CD4-positive, alpha-beta T cell (primary cell): ENCODE measurements at places on chromosomes 7 and 10.

DNA sequence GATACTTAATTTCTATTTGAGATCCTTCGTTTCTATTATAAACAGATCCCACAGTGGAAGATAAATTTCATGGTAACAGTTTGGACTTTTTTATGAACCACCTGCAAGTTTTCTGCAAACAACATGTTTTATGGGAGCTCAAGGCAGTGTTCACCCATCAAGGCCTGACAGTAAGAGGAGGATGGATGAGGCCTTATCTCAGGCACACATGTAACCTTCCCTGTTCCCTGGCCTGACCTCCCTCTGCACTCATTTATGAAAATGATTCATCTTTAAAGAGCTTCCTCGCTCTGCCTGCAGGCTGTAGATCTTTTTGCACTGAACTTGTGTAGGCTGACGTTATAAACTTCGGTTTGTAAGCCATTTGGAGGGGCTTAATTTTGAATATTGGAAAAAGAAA lies 500.1 kb downstream of the GATA3 start:
- no peak for DNase-seq

GRCh38 chr7:83276250-83276649 lies 113.6 kb upstream of the PCLO start:
- DNase-seq = no peak

GRCh38 chr7:92447345-92448204 lies at the start of gene GATAD1:
GATAD1 (plus strand) TSS chr7:92447482; CDS start chr7:92447730, 248 bp downstream.
- peak; percentile 71 for DNase-seq

GRCh38 chr7:73830681-73831583 lies at the start of gene CLDN4:
CLDN4 (plus strand) TSS chr7:73830996; CDS start chr7:73831202, 206 bp downstream.
- no peak for DNase-seq

DNA sequence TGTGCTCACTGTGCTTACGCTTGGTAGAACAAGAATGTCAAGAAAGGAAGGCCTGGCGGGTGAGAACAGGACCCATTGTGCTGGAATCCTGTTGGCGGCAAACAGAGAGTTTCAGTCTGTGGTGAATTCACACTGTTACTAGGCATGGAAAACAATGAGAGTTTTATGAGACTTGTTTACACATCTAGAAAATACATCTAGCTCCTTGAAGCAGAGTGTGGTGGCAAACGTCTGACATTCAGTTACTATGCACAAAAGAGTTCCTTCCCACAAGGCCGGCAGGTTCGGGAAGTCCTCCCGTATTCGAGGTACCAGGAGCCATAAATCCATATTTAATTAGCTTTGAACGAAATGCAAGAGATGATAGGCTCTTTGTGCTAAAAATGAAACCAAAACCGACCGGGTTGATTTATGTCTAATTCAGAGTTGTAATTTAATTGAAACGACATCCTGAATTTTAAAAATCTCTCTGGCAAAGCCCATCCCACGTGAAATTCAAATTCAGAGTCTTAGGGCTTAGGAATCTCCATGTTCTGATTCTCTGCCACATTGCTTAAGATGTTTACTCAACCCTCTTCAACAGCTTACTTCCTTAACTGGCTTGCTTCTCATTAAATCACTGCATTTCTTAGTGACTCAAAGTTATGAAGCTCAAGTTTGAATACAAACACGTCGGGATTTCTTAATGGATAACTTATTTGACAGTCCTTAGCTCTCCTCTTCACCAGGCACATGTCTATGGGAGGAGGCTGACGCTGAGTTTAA lies 299.9 kb upstream of the PITRM1 start:
- no peak for DNase-seq

- DNase-seq = no peak
These were observed 19.5 kb downstream of the TCF7L2 start for GRCh38 chr10:112969542-112969941.

DNA sequence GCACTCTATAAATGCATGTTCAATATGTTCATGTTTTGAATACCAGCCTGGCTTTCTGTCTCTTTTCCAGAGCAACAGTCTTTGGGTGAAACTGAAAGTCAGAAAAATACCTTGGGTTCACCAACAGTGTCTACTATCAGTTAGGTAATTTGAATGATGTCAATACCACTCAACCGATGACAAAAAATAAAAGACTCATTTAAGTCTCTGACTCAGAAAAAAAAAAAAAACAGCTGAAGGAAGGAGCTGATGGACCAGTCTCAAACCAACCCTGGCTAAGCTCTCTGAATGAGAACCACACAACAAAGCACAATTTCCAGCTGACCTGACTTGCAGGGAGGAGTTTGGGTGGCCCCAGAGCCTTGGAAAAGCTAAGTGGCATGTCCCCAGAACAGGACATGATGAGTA lies 42.5 kb downstream of the ABLIM1 start:
- no peak for DNase-seq

DNA sequence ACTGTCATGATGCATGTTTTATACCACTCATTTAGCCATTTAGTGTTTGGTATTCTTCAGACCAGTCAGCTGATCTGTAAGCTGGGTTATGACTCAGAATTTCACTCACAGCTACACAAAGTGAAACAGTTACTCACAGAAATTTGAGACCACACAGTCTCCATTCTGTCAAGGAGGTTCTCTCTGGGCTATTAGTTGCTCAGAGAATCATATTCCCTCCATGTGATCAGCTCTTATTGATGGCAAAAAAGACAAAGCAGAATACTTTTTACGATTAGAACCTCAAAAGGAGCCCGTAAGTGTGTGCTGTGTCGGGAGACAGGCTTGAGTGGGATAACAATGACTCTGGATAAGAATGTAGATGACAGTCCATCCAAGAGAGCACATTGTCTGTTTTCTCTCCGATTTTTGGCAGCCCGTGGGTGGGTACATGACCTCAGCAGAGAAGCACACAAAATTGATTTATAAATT lies 277.6 kb upstream of the SORCS1 start:
- DNase-seq = no peak

GRCh38 chr10:102402512-102402896 lies 7.0 kb downstream of the NFKB2 start:
- DNase-seq = no peak

DNA sequence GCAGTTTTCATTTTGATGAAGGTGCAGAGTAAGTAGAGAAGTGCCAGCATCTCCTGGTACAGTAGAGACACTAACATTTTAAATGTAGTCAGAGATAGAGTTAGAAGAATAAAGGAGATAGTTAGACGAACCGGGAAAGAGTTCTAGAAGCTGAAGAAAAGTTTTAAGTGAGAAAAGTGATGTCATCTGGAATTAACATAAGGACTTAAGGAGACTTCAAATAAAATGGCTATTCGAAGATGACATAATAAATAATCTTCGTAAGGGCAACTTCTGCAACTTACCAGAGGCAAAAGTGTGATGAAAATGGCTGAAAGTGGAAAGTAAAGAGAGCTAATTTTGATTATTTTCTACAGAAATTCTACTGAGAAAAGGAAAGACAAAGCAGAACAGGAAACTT lies 20.4 kb downstream of the GNAT3 start:
- no peak for DNase-seq

- no peak for DNase-seq
These were observed 255.3 kb downstream of the CELF2 start for GRCh38 chr10:11272915-11273389.

DNA sequence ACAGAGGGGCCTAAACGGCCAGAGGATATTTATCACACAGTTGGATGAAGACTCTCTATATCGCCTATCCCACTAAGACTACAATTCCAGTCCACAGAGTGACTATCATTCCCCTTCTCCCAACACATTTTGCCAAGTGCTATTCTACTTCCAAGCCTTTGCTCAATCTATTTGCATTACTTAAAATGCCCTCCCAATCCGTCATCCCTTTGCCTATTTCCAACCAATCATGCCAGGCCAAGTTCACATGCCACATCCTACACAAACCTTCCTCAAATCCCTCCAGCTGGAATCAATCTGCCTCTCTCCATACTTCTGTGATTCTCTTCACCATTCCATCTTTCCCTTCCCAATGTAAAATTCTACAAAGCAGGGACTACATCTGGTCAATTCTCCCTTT lies 38.2 kb downstream of the SMURF1 start:
- DNase-seq = no peak

GRCh38 chr7:36286688-36287087 lies 103.0 kb upstream of the ANLN start:
- no peak for DNase-seq

GRCh38 chr7:55052741-55053427 lies 34.1 kb downstream of the EGFR start:
- no peak for DNase-seq

DNA sequence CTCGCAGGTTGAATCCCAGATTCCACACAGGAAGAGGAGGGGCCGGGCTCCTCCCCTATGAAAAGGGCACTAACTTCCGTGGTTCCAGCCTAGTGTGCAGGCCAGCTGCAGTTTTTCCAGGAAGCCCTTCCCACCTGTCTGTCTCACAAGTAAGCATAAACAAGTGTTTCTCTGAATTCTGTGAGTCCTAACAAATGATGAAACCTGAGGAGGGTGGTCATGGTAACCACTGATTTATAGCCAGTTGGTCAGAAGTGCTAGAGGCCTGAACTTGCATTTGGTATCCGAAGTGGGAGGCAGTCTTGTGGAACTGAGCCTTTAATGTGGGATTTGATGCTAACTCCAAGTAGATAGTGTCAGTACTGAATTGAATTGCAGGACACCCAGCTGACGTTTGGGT lies 54.7 kb upstream of the STEAP4 start:
- DNase-seq = no peak

DNA sequence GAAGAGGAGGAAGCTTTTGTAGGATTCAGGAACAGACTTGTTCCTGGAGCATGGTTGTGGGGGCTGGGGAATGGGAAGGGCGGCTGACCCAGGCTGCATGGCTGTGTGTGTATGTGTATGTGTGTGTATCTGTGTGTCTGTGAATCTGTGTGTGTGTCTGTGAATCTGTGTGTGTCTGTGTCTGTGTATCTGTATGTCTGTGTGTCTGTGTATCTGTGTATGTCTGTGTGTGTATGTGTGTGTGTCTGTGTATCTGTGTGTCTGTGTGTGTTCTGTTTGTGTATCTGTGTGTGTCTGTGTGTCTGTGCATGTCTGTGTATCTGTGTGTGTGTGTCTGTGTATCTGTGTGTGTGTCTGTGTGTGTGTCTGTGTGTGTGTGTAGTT lies 6.6 kb upstream of the STX1A start:
- no peak for DNase-seq

DNA sequence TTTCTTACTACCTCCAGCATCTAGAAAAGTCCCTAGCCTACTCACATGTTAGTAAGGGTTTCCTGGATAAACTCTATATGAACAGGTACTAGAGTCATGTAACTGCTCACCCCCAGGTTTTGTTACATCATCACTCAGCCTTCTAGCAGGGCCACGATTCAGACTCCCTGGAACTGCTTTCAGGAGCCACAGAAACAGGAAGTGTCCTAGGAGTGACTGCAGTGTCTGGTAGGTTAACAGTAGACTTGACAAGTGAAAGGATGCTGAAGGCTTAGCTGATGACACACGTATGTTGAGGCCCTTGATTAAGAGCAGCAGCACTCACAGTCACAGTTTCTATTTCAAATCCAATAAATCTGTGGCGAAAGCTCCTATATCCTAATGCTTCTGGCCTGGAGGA lies 101.2 kb downstream of the DNMBP start:
- no peak for DNase-seq

DNA sequence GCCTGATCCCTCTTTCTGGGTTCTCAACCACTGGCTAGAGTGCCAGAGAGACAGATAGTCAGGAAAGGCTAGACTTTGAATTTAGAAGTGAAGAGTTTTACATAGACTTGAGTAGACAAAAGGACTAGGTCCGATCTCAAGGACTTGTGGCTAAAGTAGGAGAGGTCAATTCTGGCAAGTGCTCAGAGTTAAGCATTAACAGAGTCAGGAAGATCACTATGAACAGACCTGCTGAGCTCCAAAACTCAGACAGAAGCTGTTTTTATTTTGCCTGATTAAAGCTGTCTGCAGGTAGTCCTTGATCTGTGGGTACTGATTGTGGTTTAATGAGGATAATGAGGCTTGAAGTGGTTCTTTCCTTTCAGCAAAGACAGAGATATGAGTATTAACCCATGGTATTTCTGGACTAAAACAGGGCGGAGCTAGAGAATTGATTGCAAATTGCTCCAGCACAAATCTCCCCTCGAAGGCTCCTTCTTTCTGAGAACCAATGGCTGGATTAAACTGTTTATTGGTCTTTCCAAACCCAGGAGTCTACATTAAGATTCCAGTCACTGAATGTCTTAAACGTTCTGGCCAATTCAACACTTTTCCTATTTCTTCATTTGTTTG lies 423.2 kb downstream of the IPMK start:
- DNase-seq = no peak

GRCh38 chr10:124875596-124875995 lies 66.3 kb upstream of the ZRANB1 start:
- DNase-seq = no peak

GRCh38 chr7:132557489-132558044 lies 18.7 kb downstream of the PLXNA4 start:
- no peak for DNase-seq

- no peak for DNase-seq
These were observed 16.7 kb upstream of the MAP3K8 start for GRCh38 chr10:30417301-30417700.

DNA sequence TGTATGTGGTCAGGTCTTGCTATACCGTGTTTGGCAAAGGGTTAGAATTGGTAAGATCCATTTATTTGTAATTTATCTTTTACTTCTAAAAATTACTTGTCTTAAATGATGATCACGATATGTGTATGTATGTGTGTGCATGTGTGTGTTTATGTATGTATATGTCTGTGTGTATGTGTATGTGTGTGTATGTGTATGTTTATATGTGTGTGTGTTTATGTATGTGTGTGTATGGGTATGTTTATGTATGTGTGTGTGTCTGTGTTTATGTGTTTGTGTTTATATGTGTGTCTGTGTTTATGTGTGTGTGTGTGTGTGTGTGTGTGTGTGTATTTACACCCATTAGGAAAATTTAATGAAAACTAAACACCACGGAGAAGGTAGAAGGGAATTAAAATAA lies 176.9 kb upstream of the FZD8 start:
- DNase-seq = no peak

DNA sequence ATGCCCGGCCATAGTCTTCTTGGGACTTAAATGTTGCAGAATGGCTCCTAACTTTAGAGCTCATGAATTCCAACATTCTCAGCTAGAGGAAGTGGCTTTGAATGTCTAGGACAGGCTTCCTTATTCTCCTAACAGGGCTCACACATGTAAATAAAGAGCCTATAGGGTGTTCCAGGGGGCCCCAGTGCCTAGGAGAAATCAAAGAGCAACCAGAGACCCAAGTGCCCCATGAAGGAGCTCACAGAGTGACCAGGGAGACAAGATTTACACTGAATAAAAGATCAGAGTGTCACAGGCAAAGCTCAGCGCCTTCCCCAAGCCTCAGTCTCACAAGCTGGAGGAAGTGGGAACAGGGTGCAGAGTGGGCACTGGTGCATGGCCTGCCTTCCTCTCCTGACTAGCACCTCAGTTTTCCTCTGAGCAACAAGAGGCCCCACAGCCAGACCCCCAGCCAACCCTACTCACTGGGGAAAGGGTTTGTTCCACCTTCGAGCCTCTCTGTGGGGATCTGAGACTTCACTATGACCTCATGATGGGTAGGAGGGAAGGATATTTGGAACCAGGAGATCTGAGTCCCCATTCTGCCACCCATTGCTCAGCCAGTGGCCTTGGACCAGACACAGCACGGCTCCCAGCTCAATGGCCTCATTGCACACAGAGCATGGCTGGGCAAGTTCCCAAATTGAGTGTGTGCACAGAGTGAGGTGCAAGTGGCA lies 16.0 kb downstream of the TMEM273 start:
- no peak for DNase-seq
